ENCODE measurements at places on chromosomes 2 and 18.

GRCh38 chr18:69944436-69944835 is 3.2 kb downstream of the CD226 start:
- peak; percentile 60 for DNase-seq

- no peak for DNase-seq
Observed at GRCh38 chr2:164964700-164965099, 9.4 kb upstream of the SLC38A11 start.

GRCh38 chr2:153138651-153139375 is 339.7 kb downstream of the RPRM start:
- DNase-seq: no peak

- peak; percentile 20 for DNase-seq
Observed at GRCh38 chr18:55376387-55376786, 211.6 kb downstream of the TCF4 start.

DNA sequence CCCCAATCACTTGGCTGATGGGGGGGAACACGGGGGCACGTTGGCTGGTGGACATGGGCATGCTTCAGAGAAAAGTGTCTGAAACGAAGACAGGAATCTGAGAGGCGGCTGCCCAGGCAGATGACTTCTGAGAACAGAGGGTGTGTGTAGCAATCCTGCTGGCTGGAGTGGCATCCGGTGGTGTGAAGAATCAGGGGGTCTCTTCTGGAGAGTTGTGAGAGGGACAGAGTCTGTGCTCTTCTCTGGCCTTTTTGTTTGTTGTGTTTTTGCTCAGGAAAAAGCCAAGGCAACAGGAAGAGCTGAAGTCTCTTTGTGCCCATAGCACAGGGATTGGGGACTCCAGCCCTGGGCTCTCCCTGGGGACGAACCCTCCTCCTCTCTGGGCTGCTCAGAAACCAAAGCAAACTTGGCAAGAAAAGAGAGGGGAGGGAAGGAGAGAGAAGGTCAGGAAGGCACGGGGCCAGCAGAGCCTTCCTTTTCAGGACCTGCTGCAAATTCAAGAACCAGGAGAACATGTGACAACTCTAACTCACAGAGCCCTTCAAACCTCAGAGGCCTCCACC is 97.0 kb upstream of the SMAD2 start:
- no peak for DNase-seq

DNA sequence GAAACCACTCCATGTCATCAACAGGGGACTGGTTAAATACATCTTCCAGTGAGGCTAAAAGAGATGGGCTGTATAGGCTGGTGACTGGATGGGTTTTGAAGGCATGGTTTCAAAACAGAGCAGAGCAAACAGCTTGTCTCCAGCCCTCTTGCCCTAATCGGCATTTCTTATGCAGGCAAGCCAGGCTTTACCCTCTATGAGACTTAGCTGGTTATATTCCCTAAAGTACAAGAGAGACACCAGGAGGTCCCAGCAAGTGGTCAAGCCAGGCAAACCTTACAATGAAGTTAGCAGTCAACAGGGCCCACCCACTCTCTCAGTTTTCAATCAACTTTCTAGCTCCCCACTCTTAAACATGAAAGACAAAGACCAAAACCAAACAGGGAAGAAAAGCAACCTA is 19.0 kb downstream of the OSBPL1A start:
- DNase-seq: no peak

DNA sequence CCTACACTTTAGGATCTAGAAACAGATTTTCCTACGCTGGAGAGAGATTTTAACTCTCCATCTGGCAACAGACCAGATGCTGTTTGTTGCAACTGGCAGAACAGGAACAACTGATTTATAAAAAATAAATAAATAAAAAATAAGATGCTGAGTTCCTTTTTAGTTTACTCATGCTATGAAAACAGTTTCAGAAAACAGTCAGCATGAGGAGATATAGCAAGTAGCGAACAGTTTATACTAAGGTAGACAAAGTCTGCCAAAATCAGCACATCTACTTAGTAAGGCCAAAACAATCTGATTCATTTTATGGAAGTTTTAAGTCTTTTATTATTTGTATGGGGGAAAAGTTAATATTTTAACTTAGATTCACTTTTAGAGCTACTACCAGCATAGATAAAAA is 974.0 kb upstream of the CNTNAP5 start:
- no peak for DNase-seq

DNA sequence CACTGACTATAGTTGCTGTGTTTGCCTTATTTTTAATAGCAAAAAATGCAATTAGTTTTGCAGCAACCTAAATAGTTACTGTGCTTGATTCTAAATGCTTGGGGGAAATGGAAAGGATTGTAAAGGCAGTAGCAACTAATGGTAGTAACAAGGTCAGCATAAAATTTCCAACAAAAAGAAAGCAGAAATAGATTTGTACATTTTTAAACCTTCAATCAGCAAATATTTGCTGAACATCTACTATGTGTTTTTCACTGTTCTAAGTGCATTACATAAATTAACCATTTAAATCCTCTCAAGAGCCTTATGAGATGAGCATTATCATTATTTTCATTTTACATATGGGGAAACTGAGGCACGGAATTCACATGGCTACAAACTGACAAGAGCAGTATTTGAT is 308.0 kb upstream of the UBE2E3 start:
- DNase-seq: no peak

DNA sequence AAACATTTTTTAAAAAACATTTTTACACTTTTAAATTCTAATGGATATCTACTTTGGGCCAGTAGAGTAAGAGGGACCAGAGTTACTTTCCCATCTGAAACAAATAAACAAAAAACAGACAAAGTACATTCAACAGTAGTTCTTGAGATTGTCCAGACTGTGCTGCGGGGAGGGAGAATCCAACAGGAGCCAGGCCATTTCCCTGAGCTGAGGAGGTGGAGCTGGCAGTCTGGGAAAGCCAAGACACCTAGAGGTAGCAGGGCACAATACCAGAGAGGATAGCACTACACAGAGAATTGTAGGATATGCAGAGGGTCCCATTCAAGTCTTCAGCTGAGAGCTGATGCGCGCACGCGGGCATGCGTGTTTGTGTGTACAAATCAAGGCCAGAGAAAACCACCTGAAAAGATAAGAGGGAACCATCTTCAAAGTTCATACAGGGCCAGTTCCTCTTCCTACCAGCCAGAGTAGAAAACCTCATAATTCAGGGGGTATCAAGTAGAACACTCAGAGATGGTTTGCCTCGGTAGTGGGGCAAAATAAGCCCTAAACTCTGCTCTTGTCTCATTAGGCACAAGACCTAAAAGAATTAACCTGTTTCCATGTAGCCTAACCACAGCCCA is 44.0 kb downstream of the PTRHD1 start:
- DNase-seq: no peak

DNA sequence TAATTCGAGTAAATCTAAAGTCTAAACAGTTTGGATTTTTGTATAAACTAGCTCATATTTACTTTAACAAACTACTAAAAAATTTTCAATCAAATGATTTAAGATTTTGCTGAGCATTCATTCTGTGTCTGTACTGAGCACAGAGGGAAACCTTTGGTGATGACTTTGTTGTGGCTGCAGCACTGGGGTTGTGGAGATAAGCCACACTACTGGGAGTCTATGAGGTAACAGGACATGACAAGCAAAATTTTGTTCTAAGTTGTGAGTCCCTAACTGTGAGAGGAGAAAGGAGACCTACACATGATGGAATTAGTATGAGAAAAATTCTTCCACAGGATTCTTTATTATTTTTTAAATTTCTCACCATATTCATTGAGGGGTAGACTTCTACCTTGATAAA is 933.7 kb upstream of the LRATD1 start:
- DNase-seq: no peak

DNA sequence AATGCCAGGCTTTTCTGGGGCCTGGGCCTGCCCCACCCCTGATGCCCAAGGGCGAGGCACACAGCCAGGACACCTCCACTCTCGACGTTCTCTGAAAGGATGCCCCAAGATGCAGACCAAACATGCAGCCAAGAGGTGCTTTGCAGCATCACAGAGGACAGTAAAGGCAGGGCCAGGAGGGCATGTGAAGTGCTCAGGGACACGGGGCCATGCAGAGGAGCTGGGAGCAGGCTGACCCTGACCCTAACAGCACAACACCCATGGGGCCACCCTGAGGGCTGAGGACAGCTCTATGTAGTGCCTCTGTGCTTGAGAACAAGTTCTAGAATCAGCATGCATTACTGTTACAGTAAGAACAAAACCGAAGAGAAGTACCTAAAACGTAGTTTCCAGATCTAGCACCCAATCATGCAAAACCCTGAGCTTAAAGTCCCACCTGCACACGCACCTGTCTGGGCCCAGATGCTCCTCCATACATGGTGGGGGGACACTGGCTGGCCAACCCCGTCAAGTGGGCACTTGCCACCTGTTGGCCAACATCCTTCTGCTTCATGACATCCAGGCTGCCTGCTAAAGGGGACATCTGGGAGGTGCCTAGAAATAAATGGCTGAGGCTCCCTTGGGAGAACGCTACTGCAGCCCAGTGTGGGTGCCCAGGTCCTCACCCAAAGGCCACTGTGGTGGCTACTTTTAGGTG is 15.4 kb downstream of the HS6ST1 start:
- DNase-seq: no peak

DNA sequence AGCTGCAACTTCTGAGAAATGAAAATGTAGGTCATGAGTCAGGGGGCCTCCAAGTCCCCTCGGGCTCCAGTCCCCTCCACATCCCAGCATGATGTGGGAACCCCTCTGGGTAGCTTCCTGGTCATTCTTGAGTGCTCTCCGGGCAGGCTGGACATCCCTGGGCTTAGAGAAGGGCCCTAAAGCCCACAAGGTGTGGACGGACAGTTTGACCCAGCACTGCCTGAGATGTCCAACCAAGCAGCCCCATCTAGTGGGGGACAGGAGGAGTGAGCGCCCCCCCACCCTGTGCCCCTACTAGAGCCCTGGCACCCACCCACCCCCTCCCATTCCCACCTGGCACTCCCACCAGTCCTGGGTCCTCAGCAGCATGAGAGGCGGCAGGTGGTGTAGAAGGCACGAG is 46.0 kb downstream of the CYP27C1 start:
- DNase-seq: no peak

DNA sequence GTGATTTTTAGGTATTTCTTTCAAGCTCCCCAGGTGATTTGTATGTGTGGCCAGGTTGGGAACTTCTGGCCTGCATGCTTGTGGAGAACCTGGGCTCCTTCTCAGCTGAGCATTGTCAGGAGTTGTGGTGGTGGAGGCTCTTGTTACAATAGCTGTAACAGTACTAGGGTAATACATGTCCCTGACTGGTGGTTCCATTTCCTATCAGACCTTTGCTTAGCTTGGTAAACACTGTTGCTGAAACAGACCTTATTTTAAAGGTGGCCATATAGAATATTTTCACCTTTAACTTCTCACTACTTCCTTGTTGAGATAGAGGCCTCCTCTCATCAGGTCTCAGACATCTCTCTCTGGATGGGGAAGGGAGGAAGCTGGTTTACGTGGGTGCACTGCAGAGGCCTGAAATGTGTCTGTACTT is 79.2 kb downstream of the SETBP1 start:
- DNase-seq: peak; percentile 35

GRCh38 chr18:71371951-71372605 is 1083.2 kb downstream of the SOCS6 start:
- DNase-seq: no peak

DNA sequence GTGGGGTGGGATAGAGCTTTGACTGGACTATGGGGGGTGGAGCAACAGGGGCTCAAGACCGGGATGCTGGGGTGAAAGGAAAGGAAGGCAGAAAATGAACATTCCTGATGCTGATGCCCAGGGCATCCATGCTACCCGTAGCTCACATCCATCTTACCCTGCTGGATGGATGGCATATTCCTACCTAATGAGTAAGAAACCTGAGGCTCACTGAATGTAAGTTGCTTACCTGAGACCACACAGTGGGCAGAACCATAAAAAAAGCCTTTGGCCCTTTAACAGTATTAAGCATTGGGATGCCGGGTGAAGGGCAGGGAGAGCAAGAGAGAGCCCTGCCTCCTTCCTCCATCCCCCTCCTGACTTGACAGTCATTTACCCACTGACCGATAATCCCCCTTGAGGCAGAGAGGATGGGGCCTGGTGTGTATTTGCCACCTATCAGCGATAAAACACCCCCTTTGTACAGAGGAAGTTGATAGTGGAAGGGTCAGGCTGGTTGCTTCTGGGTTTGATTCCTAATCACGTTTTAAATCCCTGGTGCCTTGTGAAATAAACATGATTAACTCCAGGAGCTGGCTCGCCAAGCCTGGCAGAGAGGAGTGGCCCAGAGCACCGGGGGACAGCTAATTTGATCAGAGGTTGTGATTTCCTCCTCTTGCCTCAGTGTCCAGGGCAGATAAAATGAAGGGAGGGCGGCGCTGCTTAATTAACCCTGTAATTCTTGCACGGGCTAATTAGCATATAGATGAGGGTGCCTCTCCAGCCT is 105.9 kb upstream of the HS6ST1 start:
- DNase-seq: no peak

DNA sequence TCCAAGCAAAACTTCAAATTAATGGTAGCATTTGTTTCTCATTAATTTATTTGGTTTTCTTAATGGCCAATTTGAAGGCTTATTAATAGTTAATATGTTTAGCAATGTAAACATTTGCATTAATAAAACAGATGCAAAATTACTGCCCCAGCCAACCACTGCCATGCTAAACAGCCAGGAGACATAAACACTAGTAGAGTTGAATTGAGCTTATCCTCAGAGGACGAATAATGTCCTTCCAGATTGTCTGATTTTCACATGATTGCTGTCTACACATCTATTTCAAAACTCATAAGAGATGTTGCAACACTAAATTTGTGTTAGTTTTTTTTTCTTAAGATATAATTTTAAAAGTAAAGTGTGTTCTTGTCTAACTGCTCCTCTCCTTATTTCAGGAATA is 128.5 kb downstream of the DCC start:
- no peak for DNase-seq

DNA sequence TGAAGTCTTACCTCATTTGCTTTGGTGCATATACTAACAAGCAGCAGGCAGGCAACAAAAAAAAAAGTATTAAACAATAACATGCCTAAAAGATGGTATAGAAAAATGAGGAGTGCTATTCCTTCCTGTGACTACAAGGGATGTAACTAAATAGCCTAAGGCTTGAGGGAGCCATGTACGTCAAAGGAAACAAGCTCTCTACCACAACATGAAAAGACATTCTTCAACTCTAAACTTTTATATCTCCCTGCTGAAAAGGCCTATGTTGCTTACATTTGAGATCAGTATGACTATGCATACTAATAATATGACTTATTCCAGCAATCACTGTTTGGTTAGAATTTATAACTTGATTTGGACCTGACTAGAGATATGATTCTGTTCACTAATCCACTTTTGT is 347.9 kb downstream of the ADCYAP1 start:
- DNase-seq: no peak

DNA sequence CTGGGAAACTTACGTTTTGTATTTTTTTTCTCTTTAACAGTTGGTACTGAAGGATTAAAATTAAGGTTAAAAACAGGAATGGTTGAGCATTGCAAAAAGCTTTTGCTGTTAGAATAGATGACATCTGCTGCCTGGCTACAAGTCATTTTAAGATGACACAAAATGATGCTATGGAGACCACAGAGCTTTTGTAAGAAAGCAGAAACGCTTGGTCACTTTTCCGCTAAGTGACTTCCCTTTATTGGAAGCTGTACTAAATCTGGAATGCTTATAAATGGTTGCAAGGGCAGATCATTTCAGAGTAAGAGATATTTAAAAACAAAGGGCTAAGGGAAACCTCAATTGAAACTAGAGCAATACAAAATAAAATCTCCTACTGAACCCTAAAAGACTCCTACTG is 544.0 kb downstream of the STK39 start:
- DNase-seq: no peak

Data from activated CD4-positive, alpha-beta T cell treated with anti-CD3 and anti-CD28 coated beads, Interleukin-2, Interleukin-6, amounts not matched to agents 100 ng/mL and 50 ng/mL, durations not matched to agents 16 hours and 8 hours (primary cell).